Posterior vena cava (tissue), 2 donors: ENCODE measurements at places on chromosomes 5 and 9. TPM values are rescaled to one million over a fixed set of nuclear protein-coding genes. Genes with fewer than 3 reads are reported as not detected.

ARHGEF37 gene
- total RNA-seq = 11.0 TPM

DNA sequence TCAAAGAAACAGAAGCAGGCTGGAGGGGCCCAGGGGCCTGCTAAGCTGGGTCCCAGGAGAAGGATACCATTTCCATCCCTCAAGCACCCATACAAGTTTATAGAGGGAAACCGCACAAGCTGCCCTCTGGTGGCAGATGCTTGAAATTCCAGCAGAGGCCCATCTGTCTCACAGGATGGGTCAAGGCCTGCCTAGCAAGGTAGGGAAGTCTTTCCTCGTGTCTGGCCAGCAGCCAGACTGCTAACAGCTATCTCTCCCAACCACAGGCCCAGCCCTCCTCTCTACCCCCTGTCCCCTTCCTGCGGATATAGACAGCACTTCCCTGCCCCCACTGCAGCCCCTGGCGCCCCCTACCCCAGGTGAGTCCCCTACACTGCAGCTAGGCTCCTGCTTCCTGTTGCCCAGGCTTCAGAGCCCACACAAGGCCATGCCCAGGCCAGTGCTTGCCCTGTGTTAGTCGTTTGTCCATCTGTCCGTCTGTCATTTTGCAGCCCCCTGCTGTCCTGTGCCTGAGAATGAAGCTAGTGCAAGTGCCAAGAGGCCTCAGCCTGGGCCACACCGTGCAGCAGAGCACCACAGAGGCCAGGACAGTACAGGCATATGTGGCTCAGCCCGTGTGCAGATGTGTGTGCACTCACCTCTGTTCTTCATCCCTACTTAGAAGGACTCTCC lies 26.2 kb downstream of the TCF7 start:
- DNase-seq = peak; percentile 85

- no peak for DNase-seq
Observed at GRCh38 chr9:73701415-73702057, 549.9 kb downstream of the ANXA1 start.

DNA sequence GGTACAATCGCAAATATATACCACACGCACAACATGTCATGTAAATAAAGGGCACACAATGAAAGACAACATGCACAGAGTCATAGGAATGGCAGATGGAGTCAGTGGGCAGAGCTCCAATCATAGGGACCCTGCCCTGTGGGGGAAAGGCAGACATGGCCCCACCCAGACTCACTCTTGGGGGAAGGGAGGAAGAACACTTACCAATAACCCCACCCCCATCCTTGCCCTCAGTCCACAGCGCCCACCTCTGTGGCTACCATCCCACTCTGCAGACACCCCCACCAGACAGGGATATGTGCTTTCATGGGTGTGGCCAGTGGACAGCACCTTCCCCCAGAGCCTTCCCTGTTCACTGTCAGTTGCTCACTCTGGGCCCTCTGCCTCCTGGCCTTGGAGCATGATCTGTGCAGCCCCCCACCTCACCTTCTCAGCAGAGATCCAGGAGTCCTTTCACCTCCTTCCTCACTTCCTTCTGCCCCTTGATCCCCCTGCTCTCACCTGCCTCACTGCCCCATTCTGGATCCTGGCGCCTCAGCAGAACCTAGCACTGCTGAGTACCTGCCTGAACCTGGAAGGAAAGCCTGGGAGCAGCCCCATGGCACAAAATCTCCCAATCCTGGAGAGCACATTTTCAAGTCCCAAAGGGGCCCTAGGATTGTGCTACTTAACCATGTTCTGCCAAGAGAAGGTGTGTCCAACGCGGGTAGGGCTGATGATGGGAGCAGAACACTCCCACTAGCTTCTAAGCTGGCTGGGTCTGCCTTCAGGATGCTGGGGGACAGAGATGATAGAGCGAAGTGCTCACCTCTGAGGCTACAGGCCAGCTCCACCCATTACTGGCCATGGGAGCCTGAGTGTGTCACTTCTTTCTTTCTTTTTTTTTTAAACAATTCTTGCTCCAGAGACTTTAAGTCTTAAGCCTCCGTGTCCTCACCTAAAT lies 1.5 kb upstream of the PHF19 start:
- no peak for DNase-seq

DNA sequence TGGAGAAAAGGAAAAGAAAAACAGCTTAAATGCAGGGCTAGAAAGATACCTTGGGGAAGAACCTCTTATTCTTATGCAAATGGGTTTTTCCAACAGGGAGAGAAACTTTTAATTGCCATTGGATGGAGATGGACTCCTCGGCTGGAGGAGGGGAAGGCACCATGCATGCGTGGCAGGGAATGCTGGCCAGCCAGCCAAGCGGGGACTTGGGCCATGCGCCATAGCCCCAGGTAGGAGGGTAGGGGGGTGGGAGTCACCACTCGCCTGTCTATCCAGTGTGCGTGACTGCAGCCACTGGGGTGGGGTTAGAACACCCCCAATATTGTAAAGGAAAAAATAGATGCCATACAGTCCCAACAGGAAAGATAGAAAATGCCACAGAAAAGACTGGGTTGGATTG lies 119.9 kb upstream of the ELAVL2 start:
- DNase-seq = no peak

- DNase-seq = no peak
Observed at GRCh38 chr5:101418713-101419118, 515.6 kb upstream of the ST8SIA4 start.

POLR3G gene
- total RNA-seq = 1.2 TPM

GRCh38 chr9:120363697-120364096 lies 216.3 kb downstream of the CDK5RAP2 start:
- DNase-seq = no peak

GRCh38 chr5:142900927-142901326 lies 130.8 kb downstream of the ARHGAP26 start:
- DNase-seq = no peak

FOXI1 gene
- not detected for total RNA-seq

GRCh38 chr9:131122158-131122557 lies 3.2 kb upstream of the NUP214 start:
- DNase-seq = no peak

DNA sequence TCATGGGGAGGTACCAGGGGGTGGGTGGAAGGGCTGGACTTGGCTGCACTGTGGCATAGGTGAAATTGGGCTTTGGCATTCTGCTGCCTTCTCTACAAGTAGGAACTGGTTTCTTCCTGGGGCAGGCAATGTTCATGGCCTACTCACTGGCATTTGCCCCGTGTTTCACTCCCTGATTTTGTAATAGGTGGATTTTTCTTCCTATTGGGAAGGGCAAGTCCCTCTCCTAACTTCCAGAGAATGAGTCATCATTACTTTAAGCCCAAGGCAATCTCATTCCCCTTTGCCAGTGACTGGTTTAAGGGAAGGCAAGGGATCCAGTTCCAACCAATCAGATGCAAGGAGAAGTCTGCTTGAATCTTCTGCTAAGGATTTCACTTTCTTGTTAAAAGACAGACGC lies 67.9 kb upstream of the ANKRD55 start:
- no peak for DNase-seq
